ENCODE measurements at places on chromosomes 2 and 18. TPM values are rescaled to one million over a fixed set of nuclear protein-coding genes. Genes with fewer than 3 reads are reported as not detected.

GRCh38 chr2:85653996-85654395, 14.0 kb downstream of the SFTPB start:
- peaks cover 8% of the 10 kb centered on the region for H3K4me1 ChIP-seq
- DNase-seq = no peak
- H3K27ac ChIP-seq = no peak overlapping the region

GRCh38 chr2:169093535-169093934, 24.2 kb downstream of the DHRS9 start:
- no peak overlapping the region for H3K27ac ChIP-seq
- H3K4me3 ChIP-seq = no peak overlapping the region
- no peak for DNase-seq
- H3K27me3 ChIP-seq = no peaks in the 10 kb centered on the region

DNA sequence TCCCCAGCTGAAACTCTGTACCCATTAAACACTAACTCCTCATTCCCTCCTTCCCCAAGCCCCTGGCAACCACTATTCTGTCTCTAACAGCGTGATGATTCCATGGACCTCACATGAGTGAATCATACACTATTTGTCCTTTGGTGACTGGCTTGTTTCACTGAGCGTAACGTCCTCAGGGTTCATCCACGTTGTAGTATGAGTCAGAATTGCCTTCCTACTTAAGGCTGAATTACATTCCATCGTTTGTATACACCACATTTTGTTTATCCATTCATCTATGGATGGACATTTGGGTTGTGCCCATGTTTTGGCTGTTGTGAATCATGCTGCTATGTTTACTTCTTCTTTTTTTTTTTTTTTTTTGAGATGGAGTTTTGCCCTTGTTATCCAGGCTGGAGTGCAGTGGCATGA, 19.6 kb upstream of the CABLES1 start:
- H3K27me3 ChIP-seq = no peaks in the 10 kb centered on the region
- no peak for DNase-seq
- H3K4me3 ChIP-seq = no peak overlapping the region
- peaks cover 8% of the 10 kb centered on the region for H3K4me1 ChIP-seq
- peak overlapping the region; percentile 69 for H3K27ac ChIP-seq
- H3K36me3 ChIP-seq = no peaks in the 10 kb centered on the region

Gene IL36A
- polyA plus RNA-seq = not detected

GRCh38 chr18:45254709-45255082, 360.6 kb upstream of the SLC14A2 start:
- no peak for DNase-seq
- H3K4me3 ChIP-seq = no peak overlapping the region
- no peaks in the 10 kb centered on the region for H3K27me3 ChIP-seq
- H3K27ac ChIP-seq = peak overlapping the region; percentile 71
- H3K4me1 ChIP-seq = no peaks in the 10 kb centered on the region

DNA sequence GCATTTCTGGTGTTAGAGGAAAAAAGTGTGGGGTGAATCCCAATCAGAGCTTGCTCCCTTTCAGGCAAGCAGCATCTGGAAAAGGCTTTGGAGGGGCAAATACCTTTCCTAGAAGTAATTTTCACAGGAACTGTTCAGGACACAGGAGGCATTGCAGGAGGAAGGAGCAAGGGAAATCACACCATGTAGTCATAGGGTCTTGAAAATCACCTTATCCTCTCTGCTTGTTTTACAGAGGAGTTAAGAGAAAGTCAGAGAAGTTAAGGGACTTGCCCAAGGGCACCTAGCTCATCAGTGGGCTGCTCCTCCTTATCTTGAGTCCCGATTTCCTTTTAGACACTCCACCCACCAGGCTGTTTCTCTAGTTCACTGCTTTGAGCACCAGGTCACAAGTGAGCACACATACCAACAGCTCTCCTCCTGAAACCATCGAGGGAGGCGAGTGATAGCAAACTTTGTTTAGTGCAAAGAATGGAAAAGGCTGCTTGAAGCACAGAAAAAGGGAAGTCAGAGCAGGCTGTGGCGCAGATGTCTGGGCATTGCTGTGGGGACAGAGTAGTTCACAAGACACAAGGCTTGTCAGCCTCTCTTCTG, 89.2 kb upstream of the CXCR4 start:
- no peaks in the 10 kb centered on the region for H3K4me1 ChIP-seq
- no peak for DNase-seq
- no peak overlapping the region for H3K4me3 ChIP-seq
- H3K36me3 ChIP-seq = no peaks in the 10 kb centered on the region
- H3K27ac ChIP-seq = no peak overlapping the region

- no peak for DNase-seq
- H3K27ac ChIP-seq = no peak overlapping the region
- H3K4me1 ChIP-seq = no peaks in the 10 kb centered on the region
- H3K27me3 ChIP-seq = no peaks in the 10 kb centered on the region
Measured at GRCh38 chr2:5969303-5969702, 277.1 kb downstream of the SOX11 start.

DNA sequence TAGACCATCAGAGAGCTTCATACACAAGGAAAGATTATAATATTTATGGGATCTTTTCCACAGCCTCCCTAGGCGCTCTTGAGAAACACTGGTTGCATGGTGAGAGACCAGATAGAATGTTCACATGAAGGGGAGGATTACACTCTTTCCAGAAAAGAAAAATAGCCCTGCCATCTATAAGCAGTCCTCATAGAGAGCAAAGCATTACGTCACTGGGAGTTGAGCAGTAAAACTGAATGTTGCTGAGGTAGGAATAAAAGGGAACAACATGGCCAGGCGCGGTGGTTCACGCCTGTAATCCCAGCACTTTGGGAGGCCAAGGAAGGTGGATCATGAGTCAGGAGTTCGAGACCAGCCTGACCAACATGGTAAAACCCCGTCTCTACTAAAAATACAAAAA, 1934.3 kb downstream of the SUCLG1 start:
- H3K4me1 ChIP-seq = no peaks in the 10 kb centered on the region
- H3K36me3 ChIP-seq = no peaks in the 10 kb centered on the region
- DNase-seq = no peak
- H3K27me3 ChIP-seq = no peaks in the 10 kb centered on the region

DNA sequence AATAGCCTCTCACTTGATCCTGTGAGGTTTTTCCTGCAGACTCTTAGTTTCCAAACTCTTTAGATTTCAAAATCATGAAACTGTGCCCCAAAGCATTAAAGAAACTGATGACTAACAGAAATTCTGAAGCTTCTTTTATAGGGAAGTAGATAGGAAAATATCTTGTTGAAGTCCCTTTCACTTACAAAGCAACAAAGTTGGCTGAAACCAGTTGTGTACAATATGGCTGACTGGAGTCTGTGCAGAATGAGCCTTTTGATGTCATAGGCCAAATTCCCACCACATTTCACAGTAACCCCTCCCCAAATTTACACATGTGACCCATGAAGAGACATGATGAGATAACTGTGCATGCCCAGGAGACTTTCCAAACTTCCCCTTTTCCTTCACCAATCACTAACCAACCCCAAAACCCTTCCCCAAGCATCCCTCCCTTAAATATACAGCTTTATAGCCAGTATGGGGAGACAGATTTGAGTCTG, 61.7 kb upstream of the NCK2 start:
- no peaks in the 10 kb centered on the region for H3K27me3 ChIP-seq
- H3K4me1 ChIP-seq = no peaks in the 10 kb centered on the region
- DNase-seq = no peak

DNA sequence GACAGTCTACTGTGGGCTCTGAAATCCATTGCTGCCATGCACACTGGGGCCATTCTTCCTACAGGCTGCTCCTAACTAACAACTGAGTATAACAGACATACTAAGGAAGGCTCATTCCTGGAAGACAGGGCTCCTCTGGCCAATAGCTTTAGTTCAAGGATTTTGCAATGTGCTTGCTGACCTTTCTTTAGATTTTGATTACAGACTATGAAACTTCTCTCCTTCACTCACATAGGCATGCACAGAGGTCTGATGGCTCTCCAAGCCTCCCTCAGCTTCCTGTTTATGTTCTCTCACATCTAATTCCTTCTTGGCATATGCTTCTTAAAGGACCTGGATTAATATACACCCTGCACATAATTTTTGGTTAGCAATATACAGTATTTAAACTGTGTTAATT, 34.4 kb upstream of the ROCK1 start:
- DNase-seq = no peak
- H3K4me3 ChIP-seq = no peak overlapping the region
- no peaks in the 10 kb centered on the region for H3K27me3 ChIP-seq
- H3K36me3 ChIP-seq = no peaks in the 10 kb centered on the region
- no peak overlapping the region for H3K27ac ChIP-seq
- H3K4me1 ChIP-seq = no peaks in the 10 kb centered on the region

Gene ALK
- 0.55 TPM for polyA plus RNA-seq

Gene ALMS1
- 7.0 TPM for polyA plus RNA-seq

DNA sequence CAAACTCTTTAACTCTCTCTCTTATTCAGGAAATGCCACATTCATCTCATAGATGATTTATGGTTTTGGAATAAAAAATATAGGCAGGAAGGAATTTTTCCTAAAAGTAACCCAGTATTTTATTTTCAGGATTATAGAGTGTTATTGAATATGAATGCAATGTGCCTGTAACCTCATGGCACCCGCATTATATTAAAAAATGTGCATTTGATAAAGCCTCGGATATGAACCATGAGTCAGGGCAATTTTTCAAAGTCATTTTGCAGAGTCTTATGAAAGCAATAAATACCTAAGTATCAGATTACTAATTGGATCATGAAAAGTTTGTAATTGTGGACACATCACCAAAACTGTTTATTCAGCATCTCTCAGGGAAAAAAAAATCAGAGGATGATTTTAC, 573.8 kb downstream of the TSN start:
- no peak overlapping the region for H3K27ac ChIP-seq
- no peaks in the 10 kb centered on the region for H3K36me3 ChIP-seq
- no peaks in the 10 kb centered on the region for H3K27me3 ChIP-seq
- H3K4me1 ChIP-seq = no peaks in the 10 kb centered on the region
- DNase-seq = no peak

DNA sequence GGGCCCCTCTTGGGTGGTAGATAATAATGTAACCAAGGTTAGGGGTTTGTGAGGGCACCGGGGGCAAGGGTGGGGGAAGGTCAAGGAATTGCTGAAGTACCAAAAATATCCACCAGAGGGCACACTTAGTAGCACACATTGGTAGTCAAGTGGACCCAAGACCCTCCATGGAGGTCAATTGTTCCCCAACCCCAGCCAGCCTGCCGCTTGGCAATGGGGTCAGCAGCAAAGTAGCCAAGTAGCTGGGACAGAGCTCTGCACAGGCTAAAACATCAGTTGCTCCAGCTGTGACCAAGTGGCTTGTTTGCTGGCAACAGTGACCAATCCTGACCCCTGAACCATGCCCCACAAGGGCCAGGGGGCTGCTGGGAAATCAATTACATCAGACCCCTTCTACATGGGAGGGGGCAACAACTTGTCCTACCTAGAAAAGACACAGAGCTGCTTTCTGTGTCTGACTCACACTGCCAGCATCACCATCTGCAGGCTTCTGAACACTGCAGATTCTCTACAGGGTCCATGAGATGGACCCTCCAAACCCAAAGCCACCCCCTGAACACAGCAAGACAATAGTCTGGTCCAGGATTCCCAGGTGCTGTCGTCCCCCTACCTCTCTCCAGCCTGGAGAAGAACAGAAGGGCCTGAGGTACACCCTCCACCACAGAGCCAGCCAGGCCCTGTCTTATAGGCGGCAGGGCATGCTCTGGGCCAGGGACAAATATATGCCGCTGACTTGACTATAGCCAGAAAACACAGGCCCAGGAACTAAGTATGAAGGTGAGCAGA, 76.0 kb downstream of the EMX1 start:
- H3K27me3 ChIP-seq = no peaks in the 10 kb centered on the region
- H3K36me3 ChIP-seq = no peaks in the 10 kb centered on the region
- H3K27ac ChIP-seq = no peak overlapping the region
- no peak overlapping the region for H3K4me3 ChIP-seq
- DNase-seq = peak; percentile 85

DNA sequence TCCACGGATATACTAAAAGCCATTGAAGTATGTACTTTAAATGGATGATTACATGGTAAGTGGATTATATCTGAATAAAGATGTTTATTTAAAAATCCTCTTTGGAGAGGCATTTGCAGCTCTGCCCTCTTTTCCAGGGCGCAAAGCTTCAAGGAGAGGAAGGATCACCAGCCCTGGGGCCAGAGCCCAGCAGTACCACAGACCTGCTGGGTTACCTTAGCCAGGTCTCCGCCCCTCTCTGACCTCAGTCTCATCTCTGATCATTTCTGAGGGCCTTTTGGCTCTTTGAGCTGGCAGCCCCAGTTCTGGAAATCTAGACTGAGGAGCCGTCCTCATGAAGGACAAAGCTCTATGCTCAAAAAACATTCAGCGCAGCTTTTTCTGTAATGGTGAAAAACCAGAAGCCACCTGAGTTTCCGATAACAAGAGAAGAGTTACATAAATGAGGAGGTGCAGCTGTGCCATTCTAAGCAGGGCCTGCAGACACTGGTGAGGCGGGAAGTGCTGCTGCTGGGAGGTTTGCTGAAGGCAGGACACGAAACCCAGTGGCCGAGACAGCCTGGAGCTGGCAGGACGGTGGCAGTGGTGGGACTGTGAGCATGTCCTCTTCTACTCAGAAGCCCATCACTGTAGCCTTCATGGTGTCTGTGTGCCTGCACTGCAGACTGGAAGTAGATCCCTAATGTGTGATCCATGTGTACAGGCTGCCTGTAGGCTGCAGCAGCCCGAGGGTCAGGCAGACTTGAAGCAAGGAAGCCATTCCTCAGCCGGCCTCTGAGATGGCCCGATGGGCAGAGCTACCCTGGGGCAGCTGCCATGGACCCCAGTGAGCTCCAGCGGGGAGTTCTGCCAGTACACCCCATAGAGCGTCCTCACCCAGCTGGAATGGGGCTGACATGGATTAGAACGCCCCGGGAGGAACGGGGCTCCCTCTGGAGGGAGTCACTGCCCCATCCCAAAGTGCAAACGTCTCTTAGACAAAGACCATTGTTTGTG, 27.7 kb downstream of the ADRA2B start:
- no peak for DNase-seq
- H3K27me3 ChIP-seq = no peaks in the 10 kb centered on the region

GRCh38 chr18:21456428-21457178, 143.9 kb downstream of the ESCO1 start:
- H3K27me3 ChIP-seq = peaks cover 17% of the 10 kb centered on the region
- H3K27ac ChIP-seq = no peak overlapping the region
- H3K4me3 ChIP-seq = no peak overlapping the region
- no peak for DNase-seq
- H3K36me3 ChIP-seq = no peaks in the 10 kb centered on the region

- no peaks in the 10 kb centered on the region for H3K4me1 ChIP-seq
- H3K4me3 ChIP-seq = no peak overlapping the region
- no peak overlapping the region for H3K27ac ChIP-seq
- H3K27me3 ChIP-seq = no peaks in the 10 kb centered on the region
- no peaks in the 10 kb centered on the region for H3K36me3 ChIP-seq
Measured at GRCh38 chr2:118145207-118145606, 56.9 kb downstream of the INSIG2 start.

Measured in SK-N-SH (cell line).